ENCODE measurements at places on chromosomes 4 and X.
A peak's percentile ranks its signal among the peaks of the same experiment; 100 is the strongest.

DNA sequence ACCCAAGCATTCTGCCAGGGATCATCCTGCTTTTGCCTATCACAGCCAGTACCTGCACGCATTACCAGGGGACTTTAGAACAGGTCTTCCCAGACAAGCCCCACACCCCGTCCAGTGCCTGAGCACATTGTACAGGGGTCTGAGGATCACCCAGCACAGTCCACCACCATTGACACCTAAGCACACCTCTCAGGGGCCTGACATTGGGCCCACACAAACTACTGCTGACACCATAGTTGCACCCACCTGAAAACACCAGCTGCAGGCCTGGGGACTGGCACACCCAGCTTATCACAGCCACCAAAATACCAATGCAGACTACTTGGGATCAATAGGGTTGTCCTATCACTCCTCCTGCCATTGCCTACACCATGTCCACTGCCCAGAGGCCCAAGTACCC lies 14.7 kb upstream of the NAA11 start:
- DNase-seq: no peak

- no peak for DNase-seq
Observed at GRCh38 chr4:17580969-17581368, 4.0 kb downstream of the LAP3 start.

- no peak for DNase-seq
Observed at GRCh38 chrX:49221868-49222267, 11.3 kb downstream of the CACNA1F start.

GRCh38 chr4:1247864-1248244 lies 1.1 kb downstream of the CTBP1 start:
- no peak for DNase-seq

DNA sequence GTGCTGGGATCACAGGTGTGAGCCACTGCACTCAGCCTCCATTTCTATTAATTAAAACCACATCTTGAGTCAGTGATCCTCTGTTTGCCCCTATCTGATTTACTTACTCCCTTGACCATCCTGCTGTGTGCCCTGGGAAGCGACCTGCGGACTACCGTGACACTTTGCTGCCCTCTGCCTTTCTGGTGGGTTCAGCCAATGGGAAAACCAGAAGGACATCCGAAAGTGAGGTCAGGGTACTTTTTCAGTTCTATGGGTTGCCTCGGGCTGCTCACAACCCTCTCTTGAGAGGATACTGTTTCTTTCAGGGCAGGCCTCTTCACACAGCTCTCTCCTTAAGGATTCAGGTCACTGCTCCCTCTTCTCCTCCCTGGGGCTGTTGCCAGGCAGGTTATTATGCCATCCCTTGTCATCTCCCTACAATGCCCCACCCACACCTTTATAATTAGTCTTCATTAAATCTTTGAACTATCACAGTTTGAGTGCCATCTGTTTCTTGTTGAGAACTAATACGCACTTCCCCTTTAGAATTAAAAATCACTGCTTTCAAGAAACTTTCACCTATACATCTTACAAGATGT lies 21.4 kb downstream of the PLAC8 start:
- peak; percentile 33 for DNase-seq

DNA sequence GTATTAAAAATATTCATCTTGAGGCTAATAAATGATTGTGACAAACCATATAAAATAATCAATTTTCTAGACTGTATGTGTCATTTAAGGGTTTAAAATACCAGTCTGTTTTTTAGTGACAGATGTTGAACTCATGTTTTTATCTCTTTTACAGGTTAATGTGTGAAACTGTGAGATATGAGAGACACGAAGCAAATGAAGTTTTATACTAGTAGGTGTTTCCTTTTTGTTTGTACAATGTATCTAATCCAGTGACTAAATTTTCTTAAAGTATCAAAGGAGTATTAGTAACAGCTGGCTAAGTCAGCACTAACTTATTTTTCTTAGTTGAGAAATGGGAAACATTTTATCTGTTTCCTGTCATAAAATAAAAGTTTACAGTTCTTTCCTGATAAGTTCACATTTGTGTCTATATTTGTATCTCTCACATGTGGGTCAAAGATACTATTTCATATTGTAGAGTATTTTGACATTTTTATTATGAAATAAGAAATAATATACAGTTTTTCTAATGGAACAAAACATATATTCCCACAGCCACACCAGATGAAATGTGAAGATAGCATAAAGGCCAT lies 90.3 kb downstream of the RAPGEF2 start:
- DNase-seq: no peak

DNA sequence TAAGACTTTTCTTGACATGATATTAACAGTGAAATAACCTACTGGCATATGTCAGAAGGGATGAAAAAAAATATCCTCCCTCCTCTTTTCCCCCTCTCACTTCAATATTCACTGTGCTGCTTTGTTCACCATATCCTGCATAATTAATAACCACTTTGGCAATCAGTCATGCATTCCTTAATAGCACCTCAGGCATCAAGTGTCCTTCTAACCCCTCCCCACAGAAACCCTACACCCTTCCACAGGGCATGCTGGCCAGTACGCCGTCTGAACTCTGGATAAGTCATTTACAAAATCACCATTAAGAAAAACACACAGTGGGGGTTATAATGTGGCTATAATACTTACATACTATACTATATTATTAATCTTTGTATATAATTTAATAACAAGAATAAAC lies 165.9 kb downstream of the PDGFC start:
- no peak for DNase-seq

- DNase-seq: no peak
Observed at GRCh38 chr4:126757219-126757618, 875.5 kb upstream of the INTU start.

DNA sequence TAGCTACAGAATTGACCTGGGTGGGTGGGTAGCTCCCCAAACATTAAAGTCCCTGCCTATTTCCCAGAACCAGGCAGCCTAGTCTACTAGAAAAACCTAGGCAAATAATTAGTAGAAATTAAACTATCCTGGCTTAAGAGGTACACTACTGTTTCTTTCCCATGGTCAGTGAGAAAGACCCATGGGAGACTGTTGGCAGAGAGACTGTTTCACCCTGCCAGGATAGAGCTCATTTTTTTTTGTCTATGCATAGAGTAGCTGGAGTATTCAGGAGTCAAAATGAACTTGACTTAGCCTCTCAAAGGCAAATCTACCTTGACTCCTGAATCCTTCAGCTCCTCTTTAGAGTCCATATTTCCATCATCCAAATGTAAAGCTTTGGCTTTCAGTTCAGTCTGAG lies 107.0 kb upstream of the AR start:
- DNase-seq: no peak

DNA sequence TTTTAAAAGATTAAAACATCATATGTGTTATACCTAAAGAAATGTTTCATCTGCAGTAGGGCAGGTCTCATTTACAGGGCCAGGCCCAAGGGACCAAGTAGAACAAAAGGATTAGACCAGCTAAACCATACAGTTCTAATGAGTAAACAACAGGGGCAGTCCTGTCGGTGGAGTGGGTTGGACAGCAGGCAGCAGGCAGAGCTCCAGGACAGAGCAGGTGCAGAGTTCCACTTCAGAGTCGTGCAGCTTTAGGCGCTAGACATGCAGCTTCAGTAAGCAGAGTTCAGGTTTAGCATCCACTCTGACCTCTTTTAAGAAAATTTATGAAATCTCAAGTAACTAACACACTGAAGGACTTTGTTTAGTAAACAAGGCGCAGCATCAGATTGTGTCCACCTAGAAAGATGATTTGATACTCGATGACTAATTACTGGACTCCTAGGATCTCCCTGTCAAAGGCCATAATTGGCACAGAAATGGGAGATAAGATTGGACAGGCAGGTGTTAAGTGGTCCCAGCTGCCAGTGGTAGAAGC lies 487.7 kb upstream of the INTU start:
- peak; percentile 79 for DNase-seq

DNA sequence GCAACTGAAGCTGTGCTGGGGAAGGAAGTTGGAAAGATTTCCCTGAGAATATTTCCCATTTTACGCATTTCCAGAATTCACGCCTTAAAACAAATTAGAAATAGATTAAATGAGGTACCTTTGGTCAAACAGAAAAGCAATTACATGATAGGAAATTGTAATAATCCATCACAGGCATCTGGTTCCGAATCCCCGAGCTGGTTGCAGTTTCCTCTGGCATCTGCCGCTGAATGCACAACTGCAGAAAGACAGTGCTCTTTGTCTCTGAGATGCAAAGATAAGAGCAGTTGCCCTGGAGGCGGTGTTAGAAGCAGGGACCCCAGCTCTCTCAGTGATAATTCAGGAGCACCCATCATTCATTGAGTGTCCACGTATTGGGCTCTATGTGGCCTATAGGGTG lies 224.4 kb downstream of the LDB2 start:
- no peak for DNase-seq

- no peak for DNase-seq
Observed at GRCh38 chrX:79146640-79147390, 2.3 kb downstream of the GPR174 start.

DNA sequence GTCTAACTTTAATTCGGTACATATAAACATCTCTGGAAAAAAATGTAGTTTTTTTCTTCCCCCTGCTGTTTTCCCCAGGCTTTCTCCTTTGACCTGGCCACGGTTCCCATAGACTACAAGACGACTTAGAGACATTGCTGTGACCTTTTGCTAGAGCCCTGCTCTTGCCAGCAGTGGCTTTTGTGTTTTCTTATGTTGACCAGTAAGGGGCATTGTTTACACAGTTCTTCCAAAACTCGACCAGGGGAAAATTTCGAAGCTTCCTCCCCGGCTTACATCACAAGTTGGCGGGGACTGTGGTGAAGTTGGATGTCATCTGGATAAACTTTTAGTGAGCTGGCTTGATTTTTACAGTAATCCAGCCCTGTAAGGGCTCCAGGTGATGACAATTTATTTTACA lies 9.3 kb downstream of the CCDC160 start:
- no peak for DNase-seq

- no peak for DNase-seq
Observed at GRCh38 chrX:10166731-10167151, 10.0 kb downstream of the CLCN4 start.

DNA sequence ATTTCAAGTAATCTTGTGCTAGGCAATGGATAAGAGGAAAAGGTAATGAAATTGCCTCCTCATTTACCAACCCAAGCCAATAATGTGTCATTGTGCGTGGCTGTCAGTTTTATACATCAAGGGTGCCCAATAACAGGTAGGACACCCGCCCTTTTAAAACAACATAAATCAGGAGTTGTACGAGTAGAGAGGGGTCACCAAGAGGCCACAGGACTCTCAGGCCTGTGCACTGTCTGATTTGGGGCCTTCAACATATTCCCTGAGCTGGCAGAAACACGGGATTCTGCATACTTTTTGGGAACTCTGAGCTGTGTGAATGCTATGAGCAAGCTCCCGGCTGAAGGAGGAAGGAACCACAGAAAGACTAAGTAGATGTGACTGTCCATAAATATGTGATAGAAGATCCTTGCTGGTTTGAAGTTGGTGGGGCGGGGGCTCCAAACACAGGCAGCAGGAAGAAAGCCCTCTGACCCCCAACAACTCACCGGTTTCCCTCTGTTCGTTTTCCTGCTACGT lies 82.7 kb upstream of the MAML3 start:
- DNase-seq: peak; percentile 17

DNA sequence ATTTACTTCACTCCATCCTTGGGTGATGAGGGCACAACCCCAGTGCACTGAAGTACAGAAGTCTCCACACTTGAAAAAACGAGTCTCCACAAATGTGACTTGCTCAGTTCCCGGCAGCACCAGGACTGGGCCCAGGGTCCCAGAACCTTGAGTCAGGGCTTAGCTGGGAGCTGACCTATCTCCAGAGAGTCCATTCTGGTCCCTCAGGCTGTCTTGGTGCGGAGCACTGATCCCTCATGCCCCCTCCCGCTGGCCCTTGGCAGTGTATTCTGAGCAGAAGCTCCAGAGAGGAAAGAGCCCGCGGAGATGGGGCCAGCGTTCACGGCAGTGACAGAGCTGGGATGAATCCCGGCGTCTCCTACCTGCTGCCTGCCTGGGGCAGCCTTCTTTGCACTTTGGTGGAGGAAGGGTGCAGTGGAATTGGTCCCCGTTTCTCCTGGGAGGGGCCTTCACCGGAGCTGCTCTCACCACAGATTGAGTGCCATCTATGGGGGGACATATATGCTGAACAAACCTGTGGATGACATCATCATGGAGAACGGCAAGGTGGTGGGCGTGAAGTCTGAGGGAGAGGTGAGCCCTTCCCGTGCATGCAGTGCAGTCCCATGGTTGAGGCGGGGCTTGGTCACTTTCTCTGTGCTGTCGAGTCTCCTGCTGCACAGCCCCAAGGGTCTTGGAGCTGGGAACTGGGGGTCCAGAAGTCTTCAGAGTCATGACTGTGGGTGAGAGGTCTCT lies 3.2 kb upstream of the FAM50A start:
- DNase-seq: no peak

- DNase-seq: no peak
Observed at GRCh38 chr4:106614441-106614840, 245.9 kb upstream of the GIMD1 start.

DNA sequence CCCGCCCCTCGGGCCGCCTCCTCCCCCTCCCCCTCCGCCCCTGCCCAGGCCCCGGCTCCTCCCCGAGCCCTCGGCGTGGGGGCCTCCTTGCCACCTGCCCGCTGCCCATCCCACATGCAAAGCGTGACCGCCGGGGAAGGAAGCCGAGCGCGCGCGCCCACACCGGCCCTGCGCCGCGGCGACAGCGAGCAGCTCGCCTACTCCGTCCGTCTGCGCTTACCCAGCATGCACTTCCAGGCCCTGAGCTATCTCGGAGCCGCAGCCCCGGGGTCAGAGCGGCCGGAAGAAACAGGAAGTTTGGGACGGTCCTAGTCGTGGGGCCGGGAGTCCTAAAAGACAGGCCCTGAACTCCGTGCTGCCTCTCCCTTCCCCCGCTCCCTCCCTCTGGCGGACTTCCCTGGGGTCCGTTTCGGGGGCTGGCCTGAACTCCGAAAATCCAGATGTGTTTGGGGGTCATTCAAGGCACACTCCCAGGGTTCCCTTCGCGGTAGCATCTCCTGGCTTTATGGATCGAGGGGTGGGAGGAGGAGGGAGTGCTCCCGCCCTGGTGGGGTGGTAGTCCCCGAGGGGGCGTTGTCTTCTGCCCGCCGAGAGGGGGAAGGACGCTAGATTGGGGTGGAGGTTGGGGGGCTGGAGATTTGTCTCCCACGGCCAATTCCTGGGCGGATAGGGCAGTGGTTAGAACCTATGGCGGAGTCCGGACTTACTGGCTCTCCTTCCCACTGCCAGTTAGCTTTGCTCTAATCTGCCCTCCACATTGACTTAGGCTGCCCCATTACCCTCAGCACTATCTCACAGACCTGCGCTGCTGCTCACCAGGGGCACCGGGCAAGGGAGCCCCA lies 25.0 kb upstream of the BCORL1 start:
- peak; percentile 57 for DNase-seq

GRCh38 chrX:39519566-39520301 lies 578.0 kb downstream of the BCOR start:
- peak; percentile 76 for DNase-seq

- no peak for DNase-seq
Observed at GRCh38 chr4:76271248-76271647, 19.7 kb downstream of the FAM47E start.

DNA sequence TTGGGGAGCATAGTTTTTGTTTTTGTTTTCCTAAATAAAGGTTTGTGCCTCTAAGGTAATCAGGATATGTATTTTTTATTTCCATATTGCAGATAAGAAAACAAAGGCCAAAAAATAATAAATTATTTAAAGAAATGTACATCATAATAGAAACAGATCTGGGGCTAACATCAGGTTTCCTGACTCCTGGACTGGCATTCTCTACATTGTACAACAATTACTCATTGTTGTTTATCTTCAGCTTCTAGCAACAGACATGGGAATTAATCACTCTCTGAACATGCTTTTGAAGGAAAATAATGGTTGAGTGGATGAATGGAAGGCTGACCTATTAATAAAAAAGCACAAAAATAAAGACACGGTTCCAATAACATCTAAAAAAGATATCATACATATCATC lies 146.2 kb downstream of the KCNIP4 start:
- no peak for DNase-seq
